ENCODE measurements at places on chromosomes 11 and 22.

DNA sequence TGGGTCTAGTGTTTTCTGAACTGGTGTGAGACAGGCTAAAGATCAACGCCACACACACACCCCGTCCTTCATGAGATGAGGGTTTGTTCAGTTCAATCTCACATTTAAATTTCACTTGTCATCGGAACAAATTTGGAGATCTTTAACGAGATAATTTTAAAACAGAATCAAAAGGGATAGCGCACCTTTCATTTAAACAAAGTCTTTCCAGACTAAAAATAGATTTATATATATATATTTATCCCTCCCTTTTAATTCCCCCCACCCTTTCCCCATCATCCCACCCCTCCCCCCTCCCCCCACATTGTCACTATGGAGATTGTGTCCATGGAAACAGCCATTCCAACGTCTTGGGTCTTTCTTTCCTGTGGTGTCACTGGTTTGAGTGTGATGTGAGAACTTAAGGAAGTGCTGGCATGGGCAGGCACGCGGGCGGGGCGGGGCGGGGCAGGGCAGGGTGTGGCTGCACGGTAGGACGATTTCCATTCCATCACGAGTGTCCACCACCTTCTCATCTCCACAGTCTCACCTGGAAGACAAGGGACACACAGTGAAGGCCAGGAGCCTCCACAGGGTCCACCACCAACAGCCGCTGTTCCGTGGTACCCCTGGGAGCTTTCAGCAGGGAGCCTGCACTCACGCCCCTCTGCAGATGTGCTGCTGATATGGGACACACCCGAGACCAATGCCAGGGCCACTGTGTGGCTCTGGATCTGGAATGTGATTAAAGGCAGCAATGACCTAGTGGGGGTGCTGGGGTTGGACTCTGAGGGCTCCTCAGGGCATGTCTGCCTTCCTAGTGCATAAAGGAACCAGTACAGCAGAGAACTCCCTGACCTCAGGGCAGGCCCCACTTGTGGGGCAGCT is 30.5 kb upstream of the CYP2D6 start:
- DNase-seq, result no peak

DNA sequence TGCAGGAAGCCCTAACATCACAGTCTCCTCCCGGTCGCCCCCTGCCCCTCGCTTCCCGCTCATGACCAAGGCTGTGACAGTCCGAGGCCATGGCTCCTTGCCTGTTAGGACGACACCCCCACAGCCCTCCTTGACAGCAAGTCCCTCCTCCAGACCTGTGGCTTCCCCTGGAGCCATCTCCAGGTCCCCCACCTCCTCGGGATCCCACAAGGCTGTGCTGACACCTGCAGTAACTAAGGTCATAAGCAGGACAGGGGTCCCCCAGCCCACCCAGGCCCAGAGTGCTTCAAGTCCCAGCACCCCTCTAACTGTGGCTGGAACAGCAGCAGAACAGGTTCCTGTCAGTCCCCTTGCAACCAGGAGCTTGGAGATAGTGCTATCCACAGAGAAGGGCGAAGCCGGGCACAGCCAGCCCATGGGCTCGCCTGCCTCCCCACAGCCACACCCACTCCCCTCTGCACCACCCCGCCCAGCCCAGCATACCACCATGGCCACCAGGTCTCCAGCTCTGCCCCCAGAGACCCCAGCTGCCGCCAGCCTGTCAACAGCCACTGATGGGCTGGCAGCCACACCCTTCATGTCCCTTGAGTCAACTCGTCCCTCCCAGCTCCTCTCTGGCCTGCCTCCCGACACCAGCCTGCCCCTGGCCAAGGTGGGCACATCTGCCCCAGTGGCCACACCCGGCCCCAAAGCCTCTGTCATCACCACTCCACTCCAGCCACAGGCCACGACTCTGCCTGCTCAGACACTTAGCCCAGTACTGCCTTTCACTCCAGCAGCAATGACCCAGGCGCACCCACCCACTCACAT is 63.2 kb downstream of the OTOG start:
- no peak for DNase-seq

DNA sequence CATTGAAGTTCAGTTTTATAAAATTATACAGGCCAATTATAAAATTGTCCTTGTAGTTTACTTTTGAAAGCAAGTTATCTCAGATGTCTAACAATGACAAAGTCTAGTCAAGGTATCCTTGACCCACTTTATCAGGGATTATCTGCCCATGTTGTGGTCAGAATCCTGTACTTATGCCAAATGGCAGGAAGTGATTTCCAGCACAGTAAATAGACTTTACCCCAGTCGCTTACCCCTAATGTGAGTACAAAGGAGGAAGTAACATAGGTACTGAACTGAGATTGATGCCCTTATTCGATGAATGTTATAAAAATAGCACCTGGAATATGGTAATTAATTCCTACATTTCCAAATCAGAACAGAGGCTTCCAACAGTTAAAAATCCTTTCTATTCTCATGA is 355.7 kb downstream of the CNTN5 start:
- DNase-seq, result no peak

GRCh38 chr11:73353422-73353821 is 22.8 kb upstream of the RELT start:
- DNase-seq, result no peak

DNA sequence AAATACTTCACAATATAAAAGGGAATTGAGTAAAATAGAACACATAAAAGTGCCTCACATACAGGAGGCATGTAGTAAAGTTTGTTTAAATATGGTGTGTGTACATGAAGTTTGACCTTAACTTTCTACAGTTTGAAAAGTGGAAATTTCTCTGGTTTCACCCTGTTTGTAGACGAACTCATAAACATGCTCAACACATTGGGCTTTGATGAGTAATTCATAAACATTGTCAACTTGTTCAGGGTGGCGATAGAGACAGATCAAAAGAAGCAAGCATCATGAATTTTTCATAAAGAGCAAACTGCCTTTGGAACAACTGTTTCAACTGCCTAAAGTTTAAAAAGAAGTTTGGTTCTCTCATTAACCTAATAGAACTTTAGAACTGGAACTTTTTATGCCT is 9.1 kb downstream of the SLN start:
- no peak for DNase-seq

DNA sequence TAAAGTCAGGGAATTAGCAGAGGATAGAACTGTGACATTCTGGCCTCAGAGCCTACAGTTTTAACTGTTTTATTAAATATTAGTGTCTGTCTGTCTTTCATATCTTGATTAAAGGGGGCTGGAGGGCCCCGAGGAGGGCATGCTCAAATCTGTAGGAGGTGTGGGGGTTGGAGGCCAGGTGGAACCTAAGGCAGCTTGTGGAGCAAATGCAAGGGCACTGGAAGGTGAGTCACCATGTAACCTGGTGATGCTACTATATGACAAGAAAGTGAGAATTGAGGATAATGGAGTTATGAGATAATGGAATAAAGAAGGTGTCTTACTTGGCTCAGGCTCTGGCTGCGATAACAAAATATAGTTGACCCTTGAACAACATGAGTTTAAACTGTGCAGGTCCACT is 27.3 kb upstream of the TMEM86A start:
- DNase-seq, result no peak

GRCh38 chr11:113446938-113447337 is 28.3 kb downstream of the DRD2 start:
- DNase-seq, result no peak

- DNase-seq, result no peak
Measured at GRCh38 chr11:100832829-100833228, 145.7 kb downstream of the ARHGAP42 start.

DNA sequence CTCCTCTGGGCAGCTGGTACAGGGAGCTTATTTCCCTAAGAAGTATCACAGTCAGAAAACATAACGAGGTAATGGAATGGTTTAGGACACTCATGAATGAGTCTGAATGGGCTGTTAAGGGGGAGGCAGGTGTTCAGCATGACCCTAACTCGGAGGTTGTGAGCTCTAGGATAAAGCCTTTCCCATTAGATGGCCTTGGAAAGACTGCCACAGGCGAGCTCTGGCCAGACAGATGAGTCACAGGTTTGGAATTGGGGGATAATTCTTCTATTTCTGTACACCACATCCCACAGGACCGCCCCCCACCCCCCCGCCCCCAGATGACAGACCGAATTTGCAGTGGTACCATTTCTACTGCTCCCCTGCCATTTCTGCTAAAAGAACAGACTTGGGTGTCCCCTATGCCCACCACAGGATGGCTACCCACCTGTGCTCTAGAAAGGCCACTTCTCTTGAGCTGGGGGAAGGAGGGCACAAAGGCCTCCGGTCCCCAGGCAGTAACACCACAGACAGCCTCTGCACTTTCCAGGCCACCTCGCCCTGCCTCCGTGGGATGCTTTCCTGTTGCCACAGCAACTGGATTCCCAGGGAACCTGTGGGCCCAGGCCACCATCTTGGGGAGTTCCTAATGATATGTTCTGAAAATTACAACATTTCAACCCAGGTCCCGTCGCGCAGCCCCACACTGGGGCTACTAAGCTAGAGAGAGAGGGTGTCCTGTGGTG is 76.7 kb downstream of the TRIM29 start:
- DNase-seq, result no peak

GRCh38 chr11:26470992-26471391 is 101.1 kb downstream of the MUC15 start:
- DNase-seq, result no peak

- no peak for DNase-seq
Measured at GRCh38 chr11:124611064-124611463, at the start of gene PANX3. Gene PANX3 (plus strand): TSS chr11:124611428. CDS start chr11:124611557, 129 bp downstream.

GRCh38 chr11:121451178-121451985 is 732 bp upstream of the SORL1 start:
- DNase-seq, result no peak

- DNase-seq, result no peak
Measured at GRCh38 chr11:70948855-70949531, 303.4 kb downstream of the SHANK2 start.

Measured in HuH-7.5 (cell line).